ENCODE measurements at places on chromosomes 12 and 14. TPM values are rescaled to one million over a fixed set of nuclear protein-coding genes. Genes with fewer than 3 reads are reported as not detected.

GDF3 gene
- total RNA-seq, result not detected

CLEC12A gene
- 0.41 TPM for total RNA-seq

IL31 gene
- total RNA-seq, result not detected

PLEKHD1 gene
- total RNA-seq, result 0.06 TPM

GRCh38 chr12:119375883-119376190 is 41.3 kb downstream of the CCDC60 start:
- no peak for DNase-seq

SNAPC1 gene
- total RNA-seq, result 2.0 TPM

DNA sequence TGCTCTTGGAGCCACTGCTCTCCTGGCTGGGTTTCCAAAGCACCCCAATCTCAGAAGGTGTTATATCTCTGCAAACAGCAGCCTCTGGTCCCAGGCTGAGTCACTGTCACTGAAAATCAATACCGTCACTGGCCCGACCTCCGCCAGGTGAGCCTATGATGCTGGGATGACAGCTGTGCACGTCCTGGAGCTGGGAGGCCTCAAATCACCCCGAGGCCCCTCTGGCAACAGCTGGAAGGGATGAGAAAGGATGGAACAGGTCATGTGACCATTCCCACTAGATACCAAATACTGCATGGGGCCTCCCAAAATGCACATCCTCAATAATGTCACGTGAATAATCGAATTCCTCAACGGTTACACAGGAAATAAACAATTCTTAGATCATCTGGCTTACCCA is 190.8 kb downstream of the TTC7B start:
- no peak for DNase-seq

GRCh38 chr14:69303086-69303485 is 43.1 kb downstream of the GALNT16 start:
- DNase-seq, result no peak

DNA sequence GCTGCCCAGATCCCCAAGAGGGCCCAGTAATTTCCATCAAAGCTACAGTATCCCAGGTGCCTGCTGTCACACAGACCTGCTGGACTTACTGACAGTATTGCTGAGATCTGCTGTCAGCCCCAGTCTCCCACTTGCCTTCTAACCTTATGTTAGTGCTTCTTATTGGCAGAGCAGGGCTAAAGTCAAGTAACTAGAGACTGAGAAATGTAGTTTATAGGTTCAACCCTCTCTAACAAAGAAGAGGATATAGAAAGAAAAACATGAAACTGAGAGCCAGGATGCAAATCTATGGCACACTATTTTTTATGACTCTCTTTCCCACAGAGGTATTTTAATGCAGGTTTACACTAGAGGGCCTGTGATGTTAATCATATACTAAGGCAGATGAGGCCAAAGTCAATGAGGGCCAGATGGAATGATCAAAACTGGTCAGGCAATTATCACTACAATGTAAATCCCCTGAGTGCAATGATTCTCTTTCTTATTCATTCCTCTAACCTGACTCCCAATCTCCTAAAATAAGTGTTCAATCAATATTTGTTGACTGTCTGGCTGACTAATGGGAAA is 781.9 kb downstream of the VRK1 start:
- no peak for DNase-seq

GRCh38 chr12:92369636-92370035 is 224.0 kb upstream of the BTG1 start:
- no peak for DNase-seq

ACTR10 gene
- total RNA-seq, result 54.1 TPM

- no peak for DNase-seq
Observed at GRCh38 chr12:117061555-117062079, 37.6 kb downstream of the TESC start.

DNA sequence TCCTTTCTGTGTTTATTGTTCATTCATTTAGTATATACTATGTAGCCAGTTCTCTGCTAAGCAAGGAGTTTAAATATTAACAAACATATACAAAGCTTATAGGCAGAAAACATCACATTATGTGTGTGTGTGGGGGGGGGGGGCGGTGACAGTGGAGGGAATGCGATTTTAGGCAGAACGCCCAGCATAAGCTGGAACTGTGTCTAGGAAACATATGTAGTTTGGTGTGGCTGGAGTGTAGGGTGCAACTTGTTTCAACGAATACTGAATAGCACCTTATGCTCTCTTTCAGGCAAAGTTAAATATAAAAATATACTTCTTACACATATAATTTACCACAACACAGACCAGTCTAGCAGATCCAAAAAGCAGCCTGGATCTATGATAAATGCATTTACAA is 980.6 kb downstream of the SLC6A15 start:
- DNase-seq, result no peak

PMCH gene
- not detected for total RNA-seq

MIP gene
- total RNA-seq, result not detected

DNA sequence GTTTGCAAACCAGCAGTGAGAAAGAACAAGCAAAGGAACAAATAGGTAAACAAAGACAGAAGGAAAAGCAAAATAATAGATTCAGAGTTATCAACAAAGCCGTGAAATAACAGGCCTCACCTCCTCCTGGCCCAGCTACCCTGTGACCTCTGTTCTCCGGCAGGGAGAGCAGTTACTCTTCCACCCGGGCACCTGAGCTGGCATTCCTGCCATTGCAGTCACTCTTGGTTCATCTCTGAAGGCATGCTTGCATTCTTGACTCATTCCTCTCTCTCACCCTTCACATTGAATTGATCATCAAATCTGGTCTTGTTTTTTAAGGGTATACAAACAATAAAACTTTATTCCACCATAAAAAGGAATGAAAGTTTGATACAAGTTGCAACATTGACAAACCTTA is 95.1 kb downstream of the TTC8 start:
- peak; percentile 55 for DNase-seq

- no peak for DNase-seq
Observed at GRCh38 chr14:21833836-21834235, 160.2 kb upstream of the OR4E1 start.

DNA sequence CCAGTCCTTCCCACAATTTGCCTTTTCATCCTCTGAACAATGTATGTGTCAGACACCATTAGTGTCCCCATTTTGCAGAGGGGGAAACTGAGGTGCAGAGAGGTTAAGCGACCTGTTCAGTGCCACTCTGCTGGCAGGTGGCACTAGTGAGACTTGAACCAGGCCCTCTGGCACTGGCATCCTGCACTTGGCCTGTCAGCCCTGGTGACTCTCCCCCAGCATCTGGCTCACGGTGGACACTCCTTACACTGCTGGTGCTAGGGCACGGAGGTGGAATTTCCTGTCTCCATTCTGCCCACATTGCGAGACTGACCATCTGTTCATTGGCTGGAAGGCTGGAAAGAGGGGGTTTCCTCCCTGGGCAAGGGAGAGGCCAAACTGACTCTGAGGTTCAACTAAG is 48.7 kb downstream of the CCNK start:
- no peak for DNase-seq

HCAR1 gene
- total RNA-seq, result 0.06 TPM

DNA sequence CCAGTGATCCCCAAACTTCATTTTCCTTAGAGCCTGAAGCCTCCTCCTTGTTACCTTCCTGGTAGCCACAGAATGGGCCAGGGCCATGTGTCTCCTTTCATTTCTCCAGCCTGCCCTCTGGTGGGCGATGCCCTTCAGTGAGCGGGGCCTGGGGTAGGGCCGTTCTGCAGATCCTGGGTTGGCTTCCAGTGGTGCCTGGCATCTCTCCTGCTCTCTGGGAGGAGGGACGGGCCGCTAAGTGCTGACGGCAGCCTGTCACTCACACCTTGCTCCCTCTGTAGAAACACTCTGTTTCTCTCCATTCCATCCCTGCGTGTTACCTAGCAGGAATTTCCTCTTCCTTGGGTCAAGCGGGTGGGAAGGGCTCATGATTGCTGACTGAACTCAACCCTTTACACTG is 232.1 kb downstream of the CACNA1C start:
- peak; percentile 67 for DNase-seq

DNA sequence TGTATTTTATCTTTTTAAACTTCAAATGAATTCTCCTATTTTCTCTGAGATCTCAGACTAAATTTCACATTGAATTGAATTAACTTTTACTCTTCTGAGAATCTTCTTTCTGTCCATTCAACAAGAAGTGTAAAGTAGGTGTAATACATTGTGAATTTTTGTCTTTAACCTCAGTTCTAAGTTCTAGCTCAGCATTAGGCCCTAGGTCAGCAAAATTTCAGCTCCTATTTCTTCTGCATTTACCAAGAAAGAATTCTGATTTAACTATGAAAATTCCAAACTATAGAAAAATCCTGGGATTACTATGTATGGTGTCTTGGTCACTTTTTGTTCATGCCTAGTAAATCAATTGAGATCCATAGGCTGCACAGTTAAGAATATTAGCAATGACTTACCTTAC is 110.9 kb upstream of the MYF6 start:
- DNase-seq, result no peak

DNA sequence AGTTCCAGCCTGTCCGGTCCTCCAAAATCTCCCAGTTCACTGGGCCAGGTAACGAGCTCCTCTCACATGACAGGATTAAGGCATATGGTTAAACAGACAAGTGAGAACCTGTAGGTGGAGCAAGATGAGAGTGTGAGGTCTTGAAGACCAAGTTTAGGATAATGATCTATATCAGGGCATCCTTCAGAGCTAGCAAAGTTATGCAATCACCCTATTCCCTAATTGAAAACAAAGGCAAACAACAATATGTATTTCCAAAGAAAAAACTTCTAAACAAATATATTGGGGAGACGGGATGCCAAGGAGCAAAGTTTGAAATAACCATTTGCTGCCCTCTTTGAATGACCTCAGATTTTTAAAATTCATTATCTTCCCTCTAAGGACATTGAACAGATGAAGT is 571.2 kb downstream of the BCL11B start:
- DNase-seq, result no peak

CLEC6A gene
- not detected for total RNA-seq

GRCh38 chr12:107783406-107784376 is 9.2 kb downstream of the ASCL4 start:
- no peak for DNase-seq

DNA sequence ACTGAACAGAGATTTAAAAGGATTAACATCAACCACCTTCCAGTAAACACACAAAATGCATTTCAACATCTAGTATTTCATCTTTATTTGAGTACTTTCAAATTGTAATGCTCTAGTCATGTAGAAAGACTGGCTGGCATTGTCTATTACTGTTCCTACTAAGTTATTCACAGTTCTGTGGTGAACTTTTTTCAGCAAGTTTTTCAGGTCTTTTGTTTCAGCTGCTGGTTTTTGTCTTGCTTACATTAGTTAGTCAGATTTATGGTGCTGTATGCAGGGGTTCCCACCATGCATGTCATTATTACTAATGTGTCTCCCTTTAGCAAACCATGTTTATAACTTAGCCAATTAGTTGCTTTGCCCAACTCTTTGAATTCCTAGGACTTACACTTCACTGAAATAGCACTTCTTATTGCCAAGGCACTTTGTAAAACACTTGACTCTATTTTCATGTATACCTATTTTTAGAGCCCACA is 253.4 kb upstream of the KITLG start:
- no peak for DNase-seq

RNASE4 gene
- 37.4 TPM for total RNA-seq

PTPN6 gene
- total RNA-seq, result 51.7 TPM

GRCh38 chr14:101103321-101103901 is 199.9 kb upstream of the RTL1 start:
- no peak for DNase-seq

SIX4 gene
- total RNA-seq, result 0.12 TPM

- no peak for DNase-seq
Observed at GRCh38 chr14:33376510-33376909, 437.8 kb downstream of the NPAS3 start.

DNA sequence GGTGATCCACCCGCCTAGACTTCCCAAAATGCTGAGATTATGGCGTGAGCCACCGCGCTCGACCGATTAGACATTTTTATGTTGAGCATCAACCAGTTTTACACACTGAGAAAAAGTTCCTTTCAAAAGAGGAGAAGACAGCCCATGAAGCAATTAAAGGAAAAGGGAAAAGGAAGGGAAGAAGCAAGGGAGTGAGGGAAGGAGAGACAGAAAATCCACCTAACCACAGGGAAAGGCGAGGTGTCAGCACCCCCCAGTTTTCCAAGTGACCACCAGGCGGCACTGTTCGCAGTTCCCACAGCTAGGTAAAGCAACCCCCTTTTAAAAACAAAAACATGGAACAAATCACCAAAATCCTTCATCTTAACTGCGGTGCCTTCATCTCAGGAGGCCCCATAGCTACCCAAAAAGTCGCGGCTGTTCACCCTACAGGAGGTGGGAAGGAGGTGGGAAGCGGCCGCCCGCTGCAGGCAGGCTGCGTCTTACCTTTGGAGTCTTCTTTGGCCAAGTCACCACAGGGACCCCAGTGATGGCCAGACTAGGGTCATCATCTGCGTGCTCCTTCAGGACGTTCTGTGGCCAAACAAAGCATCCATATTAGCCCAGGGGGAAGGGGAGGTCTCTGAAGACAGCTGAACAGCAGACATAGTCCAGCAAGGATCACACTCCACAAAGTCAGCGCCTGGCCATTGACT is 86.6 kb downstream of the KDM2B start:
- DNase-seq, result peak; percentile 60

KCNH3 gene
- total RNA-seq, result 0.19 TPM

Measured in mucosa of descending colon (tissue), 3 donors.